IPS DF 19.7 (cell line): ENCODE measurements at places on chromosomes 6 and 20.

DNA sequence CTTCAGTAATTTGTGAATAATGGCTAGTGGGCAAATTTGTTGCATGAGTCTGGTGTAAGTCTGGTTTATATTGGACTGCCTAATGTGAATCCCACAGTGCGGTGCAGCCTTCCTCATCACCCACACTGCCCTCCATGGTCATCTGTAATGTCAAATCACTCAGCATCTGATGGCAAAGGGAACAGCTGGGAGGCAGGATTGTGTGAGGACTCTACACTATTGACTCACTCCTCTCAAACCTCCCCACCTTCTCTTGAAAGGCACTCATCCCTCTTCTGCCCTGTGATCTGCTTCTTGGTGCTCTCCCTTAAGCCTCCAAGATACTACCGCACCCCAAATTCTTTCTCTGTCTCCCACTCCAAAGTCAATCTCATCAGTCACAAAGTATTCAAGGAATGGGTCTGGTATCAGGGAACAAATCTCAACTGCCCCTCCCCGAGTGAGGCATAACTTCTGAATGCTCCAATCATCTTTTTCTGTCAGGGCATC, 146.0 kb upstream of the BEND6 start:
- no peak for DNase-seq

GRCh38 chr6:111834356-111834755, 38.9 kb downstream of the FYN start:
- no peak for DNase-seq

DNA sequence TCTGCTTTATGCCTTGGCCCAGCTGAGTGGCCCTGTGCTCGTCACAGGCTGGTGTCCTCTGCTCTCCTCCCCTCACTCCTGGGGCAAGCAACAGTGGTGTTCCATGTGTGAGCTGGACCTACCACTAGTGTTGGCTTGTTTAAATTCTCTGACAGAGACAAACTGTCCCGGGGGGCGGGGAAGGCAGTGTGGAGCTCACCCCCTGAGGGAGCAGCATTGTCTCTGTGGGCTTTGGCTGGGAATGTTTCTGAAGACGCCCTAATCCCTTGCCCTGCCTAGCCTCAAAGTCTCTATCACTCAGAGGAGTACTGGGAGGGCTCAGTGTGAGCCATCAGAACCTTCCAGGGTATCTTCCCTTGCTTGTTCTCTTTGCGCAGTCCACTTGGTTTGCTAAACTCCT, 5.2 kb upstream of the VEGFA start:
- no peak for DNase-seq

GRCh38 chr20:3933218-3933617, 44.0 kb downstream of the PANK2 start:
- DNase-seq = no peak

GRCh38 chr6:141688916-141689315, 443.8 kb upstream of the GJE1 start:
- no peak for DNase-seq

DNA sequence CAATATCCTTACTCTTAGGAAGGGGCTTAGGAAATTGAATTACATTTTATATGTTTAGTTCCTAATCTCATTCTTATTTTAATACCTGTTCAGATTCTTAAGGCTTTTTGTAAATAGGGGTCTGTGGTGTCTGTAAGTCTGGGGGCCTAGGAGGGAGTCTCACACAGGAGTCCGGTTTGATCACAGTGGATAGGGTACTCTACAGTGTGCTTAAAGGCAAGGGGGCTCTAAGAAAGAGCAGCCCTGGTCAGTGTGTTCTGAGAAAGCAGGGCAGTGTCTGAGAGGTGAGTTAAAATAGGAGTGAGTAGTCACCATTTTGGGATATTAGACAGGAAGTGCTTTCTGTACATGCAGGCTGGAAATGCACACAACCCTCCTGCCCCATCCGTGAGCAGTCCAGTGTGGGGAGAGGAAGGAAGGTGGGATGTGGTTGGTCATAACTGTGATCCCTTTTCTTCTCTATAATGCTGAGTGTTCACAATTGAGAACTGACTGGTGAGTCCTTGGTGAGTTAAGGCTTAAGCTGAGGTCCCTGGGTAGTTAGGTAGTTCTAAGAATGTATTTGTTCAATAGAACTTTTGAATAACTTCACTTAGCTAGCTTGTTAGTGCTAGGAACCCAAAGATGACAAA, 50.0 kb downstream of the CDKAL1 start:
- no peak for DNase-seq

DNA sequence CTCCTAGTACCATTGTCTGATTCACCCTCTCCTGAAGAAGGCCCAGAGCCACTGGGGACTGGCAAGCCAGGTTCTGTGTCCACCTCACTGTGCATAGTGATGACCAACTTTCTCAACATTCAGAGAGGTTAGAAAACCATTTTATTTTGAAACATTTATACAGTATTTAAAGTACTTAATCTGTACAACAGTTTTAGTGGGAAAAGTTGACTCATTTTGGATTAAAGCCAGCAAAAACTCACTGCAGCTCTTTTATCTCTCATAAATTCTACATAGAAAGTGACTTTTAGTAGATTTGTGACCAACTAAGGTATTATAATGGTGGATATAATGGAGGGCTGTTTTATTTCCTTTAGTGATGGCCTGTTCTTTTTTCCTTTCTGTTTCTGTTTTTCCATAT, 9.7 kb downstream of the TULP4 start:
- DNase-seq = no peak

GRCh38 chr20:25083141-25083772, 1.3 kb upstream of the VSX1 start:
- no peak for DNase-seq

GRCh38 chr20:20831794-20832193, 119.3 kb upstream of the RALGAPA2 start:
- DNase-seq = no peak

DNA sequence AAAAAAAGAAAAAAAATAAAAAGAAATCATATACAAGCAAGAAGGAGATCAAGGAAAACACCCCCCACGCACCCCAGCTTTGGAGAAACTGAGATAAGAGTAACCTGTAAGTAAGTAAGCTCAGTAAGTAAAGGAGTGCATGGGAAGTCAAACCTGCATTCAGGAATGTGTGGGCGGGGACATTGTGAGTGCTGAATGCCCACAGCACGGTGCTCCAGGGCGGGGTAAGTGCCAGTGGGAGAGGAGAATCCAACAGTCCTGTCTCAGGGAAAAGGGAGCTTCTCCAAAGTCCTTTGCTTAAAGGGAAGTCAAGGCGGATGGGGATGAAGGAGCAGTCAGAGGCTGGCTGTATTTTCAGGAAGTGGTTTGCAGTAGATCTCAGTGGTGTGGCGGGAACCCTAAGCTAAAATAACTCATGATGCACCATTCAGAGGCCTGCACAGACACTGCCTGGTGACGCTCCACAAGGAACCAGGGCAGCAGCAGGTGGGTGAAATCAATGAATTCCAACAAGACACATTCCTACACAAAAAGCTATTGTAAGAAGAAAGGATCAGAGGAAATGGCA, 368.0 kb downstream of the QKI start:
- no peak for DNase-seq

DNA sequence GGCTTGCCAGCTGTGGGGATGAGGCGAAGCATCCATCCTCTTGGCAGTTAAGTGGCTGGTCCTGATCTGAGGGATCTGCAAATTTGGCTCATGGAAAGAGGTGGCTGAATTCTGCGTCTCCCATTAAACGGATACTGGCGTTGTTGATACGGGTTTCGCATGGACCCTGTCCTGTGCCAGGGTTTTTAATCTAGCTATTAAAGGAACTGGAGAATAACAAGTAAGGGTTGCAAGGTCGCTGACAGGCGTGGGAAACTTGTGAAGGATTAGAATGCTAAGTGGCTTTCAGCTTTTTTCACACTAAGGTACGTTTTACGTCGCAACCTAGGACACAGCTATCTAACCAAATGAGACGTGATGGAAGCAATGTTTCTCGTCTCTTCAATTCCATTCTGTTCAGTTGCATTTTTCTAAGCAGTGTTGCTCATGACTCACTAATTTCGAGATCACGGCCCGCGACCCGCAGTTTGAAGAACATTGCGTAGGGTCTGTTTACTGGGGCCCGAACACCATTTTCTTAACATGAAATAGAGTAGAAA, 852 bp downstream of the GMNN start:
- no peak for DNase-seq

DNA sequence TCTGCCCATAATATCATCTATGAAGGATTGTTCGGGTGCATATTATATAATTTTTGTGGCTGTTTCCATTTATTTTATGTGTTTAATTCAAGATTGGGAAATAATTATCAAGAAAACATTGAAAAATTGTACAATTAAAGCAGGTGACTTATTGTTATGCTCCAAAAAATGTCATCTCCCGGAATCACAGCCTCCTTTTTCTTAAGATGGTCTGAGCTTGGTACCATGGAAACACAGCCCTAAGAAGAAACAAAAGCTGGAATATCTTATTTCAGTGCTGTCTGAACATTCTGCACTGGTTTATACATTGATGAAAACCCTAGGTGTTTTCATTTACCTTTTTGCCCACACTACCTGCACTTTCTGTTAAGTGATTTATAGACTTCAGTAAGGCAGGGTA, 367.2 kb downstream of the ARHGAP18 start:
- DNase-seq = no peak

DNA sequence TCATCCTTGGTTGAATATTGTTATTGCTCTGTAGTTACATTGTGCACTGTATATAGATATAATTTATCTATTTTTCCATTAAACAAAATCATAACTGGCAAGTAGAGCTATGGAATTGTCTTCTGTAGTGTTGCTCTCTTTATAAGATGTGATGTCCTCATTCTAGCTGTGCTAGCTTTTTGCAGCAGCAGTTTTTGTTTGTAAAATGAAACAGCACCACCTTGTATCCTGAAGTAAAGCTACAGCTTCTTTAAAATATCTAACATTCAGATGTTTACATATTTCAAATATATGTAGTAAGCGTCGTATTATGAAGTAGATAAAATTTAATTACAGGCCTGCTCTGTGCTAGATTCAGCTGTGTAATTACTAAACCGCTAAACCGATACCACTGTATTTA, 328.8 kb upstream of the MANEA start:
- no peak for DNase-seq
